Lower lobe of right lung (tissue), 2 donors: ENCODE measurements at places on chromosomes 3 and 15. TPM values are rescaled to one million over a fixed set of nuclear protein-coding genes. Genes with fewer than 3 reads are reported as not detected.

GPR149 gene
- not detected for total RNA-seq

SLC51A gene
- 1.3 TPM for total RNA-seq

CLN6 gene
- total RNA-seq: 37.9 TPM

ZNF717 gene
- total RNA-seq: 12.3 TPM

DNA sequence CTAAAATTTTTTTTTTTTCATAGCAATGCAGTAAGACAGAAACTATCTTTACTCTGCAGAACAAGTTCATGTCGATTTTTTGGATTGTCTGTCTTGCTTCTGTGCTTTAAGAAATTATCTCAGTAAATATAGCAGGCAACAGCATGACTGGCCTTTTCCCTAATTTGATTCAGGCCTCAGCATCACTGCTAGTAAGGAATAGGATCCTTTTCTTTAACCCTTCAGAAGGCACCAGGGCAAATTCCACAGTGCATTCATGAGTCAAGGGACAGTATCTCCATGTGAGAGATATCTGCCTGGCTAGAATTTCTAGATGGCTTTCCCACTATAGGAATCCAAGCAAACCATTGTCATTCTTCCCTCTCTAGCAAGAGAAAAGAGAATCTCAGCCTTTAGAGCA, 71.4 kb downstream of the TIPARP start:
- H3K4me1 ChIP-seq: peaks cover 15% of the 10 kb centered on the region
- H3K27me3 ChIP-seq: no peaks in the 10 kb centered on the region
- no peak overlapping the region for H3K4me3 ChIP-seq
- no peak overlapping the region for H3K27ac ChIP-seq

- H3K4me1 ChIP-seq: peaks cover 45% of the 10 kb centered on the region
- DNase-seq: no peak
- H3K27me3 ChIP-seq: no peaks in the 10 kb centered on the region
- no peak overlapping the region for H3K4me3 ChIP-seq
- H3K36me3 ChIP-seq: no peaks in the 10 kb centered on the region
These were observed 244.9 kb downstream of the FAM43A start for GRCh38 chr3:194930377-194931204.

DNA sequence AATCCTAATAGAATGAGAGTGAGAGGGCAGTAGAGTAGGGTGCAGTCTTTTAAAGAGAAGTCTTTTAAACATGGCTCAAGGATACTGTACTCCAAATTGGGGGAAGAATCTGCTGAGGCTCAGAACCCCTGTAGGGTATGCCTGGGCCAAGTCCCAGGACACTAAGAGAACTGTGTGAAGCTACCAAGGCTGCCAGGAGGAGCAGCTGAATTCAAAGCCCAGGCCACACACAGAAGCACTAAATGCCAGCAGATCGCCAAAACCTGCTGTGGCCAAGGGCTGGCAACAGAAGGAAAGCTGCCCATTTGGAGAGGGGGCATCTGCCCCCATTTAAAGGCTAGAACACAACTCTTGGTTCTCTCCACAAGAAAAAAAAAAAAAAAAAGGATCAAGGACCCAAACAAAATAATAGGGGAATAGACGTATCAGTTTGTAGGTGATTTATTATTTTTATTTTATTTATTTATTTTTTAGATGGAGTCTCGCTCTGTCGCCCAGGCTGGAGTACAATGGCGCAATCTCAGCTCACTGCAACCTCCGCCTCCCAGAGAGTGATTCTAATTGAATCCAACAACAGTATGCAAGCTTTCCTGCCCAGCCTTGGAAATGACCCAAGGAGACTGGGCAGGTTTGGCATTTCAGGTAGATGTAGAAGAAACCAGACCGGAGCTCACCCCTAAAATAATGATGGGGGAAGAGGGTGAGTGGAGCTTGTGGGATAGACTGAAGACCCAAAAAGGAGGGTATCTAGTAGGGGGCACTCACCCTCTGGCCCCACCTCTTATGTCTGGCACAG, 279.0 kb upstream of the WNT5A start:
- no peak overlapping the region for H3K4me3 ChIP-seq
- H3K27me3 ChIP-seq: no peaks in the 10 kb centered on the region
- no peaks in the 10 kb centered on the region for H3K4me1 ChIP-seq
- H3K27ac ChIP-seq: no peak overlapping the region
- DNase-seq: no peak
